Myocyte (in vitro differentiated cells): ENCODE measurements at places on chromosomes 4 and X. TPM values are rescaled to one million over a fixed set of nuclear protein-coding genes. Genes with fewer than 3 reads are reported as not detected.

Gene SUPT20HL1
- not detected in 2 replicates for total RNA-seq

Gene PRR32
- total RNA-seq, result 0.26 TPM in 1 of 2 replicates, not detected in the other

DNA sequence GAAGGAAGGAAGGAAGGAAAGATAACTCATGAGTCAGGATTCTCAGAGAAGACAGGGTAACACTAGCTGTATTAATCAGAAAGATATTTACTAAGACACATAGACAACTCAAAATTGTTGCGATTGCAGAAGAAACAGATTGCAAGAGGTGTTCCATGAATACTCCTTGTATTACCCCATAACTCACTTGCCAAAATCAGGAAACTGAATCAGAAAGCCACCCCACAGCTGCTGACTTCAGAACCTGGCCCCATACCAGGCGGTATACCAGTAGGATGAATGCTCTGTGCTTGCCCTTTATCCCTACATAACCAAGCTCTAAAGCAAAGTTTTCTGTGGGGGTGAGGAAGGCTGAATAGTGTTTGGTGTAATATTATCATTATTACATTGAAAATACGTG lies 468.5 kb downstream of the IQCM start:
- no peak for DNase-seq

- no peak for DNase-seq
These were observed 30.7 kb upstream of the SGMS2 start for GRCh38 chr4:107793996-107794395.

- DNase-seq, result no peak
These were observed 1342.3 kb upstream of the AGA start for GRCh38 chr4:178784491-178784890.

GRCh38 chr4:172951679-172952451 lies 216.7 kb upstream of the GALNT7 start:
- no peak for DNase-seq

DNA sequence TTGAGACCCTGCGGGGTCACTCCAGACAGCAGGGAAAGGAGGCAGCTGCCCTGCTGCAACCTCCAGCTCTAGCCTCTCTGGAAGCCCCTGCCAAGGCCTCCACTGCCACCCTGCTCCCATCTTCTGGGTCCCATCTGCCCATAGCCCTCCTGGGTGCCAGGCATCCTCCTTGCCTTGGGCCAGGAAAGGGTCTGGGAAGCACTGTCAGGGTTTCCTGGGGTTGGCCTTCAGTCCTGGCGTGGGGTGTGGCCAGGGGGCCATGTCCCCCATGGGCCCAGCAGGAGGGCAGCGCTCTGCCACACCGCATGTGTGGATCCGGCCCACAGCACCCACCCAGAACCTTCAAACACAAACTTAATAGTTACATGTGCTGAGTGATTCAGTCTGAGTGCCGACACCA lies 3.4 kb upstream of the CPLX1 start:
- DNase-seq, result no peak

DNA sequence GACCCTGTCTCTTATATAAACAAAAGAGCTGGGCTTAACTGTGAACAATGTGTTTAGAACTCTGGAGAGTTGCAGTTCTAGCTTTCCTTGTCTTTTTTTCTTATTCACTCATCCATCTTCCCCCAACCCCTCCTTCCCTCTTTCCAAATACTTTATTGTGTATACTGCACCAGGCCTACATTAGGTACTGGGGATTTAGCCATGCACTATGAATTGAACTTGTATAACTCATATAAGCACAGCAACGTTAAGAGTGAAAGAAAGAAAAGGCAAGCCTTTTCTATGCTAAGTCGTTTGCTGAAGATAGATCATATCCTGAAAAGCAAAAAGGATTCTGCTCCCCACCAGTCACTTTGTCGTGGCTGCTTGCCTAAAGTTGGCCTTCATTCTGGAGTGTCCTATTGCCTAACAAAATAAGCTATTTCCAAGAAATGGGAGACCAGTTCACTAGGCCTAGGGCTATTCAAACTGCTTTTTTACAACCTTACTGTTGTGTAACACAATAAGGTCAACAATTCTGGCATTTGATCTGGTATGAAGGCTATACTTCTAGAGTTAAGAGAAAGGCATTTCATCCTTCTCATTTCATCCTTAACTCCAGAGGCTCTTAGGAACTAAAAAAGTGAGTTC lies 32.2 kb downstream of the CCNI start:
- no peak for DNase-seq

DNA sequence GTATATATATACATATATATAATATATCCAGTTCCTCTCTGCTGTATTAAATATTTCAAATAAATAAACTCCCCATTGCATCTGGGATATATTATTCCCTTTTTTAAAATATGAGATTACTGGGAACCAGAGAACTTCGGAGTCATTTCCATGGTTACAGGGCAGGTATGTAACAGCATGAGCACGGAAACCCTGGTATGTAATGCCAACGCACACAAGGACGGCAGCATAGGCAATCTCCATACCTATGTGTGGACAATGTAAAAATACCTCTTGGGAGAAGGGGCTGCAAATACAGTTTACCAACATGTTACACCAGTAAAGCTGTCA lies 62.8 kb downstream of the NUDT10 start:
- DNase-seq, result no peak

GRCh38 chrX:70025464-70025863 lies 24.3 kb downstream of the AWAT2 start:
- no peak for DNase-seq

GRCh38 chr4:2850966-2851798 lies 7.5 kb downstream of the ADD1 start:
- peak; percentile 56 for DNase-seq

- DNase-seq, result no peak
These were observed 25.4 kb upstream of the METAP1 start for GRCh38 chr4:98969878-98970785.

GRCh38 chrX:67734111-67734753 lies 190.4 kb downstream of the AR start:
- no peak for DNase-seq

DNA sequence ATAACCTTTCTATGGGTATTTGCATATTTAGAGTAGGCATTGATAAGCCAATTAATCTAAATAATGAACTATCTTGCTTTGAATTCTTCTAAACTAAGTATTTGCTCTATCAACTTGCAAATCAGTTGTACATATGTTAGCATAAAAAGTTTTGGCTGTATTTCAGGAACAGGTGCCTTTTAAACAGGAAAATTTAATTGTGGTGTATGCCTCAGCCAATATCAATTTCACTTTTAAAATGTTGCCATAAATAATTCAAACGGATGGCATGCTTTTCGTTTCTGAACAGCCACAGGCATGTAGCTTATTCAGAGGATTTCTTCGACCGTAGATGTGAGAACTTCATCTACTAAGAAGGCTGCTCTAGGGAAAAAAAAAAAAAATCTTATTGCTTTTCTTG lies 99.9 kb downstream of the DCLK2 start:
- DNase-seq, result peak; percentile 85

GRCh38 chr4:48064349-48064748 lies 47.8 kb downstream of the NIPAL1 start:
- no peak for DNase-seq

DNA sequence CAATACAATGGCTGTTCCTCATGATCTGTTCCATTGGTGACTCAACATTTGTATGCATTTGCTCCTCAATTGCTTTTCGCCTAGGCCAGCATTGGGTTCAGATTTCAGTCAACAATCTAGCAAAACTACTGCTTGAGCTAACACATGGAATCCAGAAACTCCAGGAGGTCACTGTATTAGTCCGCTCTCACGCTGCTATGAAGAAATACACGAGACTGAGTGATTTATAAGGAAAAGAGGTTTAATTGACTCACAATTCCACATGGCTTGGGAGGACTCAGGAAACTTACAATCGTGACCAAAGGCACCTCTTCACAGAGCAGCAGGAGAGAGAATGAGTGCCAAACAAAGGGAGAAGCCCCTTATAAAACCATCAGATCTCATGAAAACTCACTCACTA lies 67.1 kb downstream of the RXFP1 start:
- no peak for DNase-seq
